ENCODE measurements at places on chromosomes 3 and 15.

DNA sequence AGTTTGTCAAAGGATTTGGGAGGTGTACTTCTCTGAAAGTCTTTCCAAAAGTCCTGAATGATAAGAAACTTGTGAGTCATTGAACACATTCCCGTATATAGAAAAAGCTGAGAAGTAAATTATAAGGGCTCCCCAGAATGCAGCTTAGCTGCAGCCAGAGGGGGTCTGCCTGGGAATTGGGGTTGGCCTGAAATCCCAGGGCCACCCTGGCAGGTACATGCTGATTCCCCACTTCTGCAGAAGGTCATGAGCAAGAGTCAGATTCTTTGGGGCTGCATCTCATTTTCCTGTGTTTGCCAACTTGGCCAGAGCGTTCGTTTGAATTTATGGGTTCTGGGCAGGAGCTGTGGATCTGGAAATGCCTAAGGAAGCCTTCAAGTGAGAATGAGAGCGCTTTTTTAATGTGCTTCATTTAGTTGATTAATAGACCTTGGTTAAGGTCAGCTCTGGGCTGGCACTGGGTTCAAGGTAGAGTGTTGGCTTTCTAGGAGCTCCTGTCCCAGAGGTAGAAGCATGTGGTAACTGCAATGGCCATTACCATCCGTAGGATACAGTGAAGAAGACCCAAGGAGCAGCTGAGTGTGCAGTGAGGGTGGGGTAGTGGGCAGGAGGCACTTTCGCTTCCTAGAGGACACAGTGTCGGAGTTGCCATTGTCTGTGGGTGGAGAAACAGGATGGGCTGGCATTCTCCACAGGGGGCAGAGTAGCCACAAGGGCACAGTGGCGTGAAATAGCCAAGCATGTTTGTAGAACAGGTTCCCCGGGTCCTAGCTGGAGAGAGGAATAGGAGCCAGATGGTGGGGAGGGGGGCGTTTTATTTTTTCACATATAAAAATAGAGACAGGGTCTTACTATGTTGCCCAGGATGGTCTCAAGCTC is 3.2 kb downstream of the SLC6A6 start:
- DNase-seq: no peak

- DNase-seq: peak; percentile 72
Measured at GRCh38 chr3:165206454-165207266, 10.5 kb upstream of the SLITRK3 start.

DNA sequence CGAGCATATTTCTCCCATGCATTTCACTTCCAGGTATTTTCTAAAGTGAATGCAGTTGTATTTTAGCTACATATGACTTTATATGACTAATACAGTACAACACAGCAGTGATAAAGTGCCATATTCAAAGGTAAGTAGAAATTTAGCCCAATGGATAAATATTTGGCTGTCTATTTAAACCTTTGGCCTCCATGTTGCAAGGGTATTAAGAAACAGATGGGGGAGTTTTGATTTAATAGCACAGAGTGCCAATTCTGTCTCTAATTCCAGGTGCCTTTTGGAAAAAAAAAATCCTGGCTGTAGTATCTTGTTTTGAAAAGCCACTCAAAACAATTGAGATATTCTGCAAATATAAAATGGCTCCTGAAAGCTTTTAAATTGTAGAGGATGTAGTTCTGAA is 44.9 kb upstream of the SGO1 start:
- DNase-seq: no peak

GRCh38 chr3:109125902-109126301 is 8.0 kb upstream of the MORC1 start:
- no peak for DNase-seq

DNA sequence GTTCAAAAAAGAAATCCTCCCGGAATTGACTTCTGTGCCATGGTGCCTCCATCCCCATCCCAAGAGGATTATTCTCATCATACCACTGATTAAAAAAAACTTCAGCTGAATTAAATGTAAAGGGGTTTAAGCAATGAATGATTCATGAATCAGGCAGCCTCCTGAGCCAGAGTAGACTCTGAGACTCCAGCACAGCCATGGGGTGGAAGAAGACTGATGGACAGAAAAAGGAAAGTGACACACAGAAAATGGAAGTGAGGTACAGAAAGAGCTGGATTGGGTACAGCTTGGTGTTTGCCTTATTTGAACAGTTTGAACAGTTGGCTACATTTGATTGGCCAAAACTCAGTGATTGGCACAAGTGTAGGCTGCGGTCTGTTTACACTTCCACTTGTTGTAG is 224.8 kb upstream of the ATP10A start:
- DNase-seq: peak; percentile 68
